Fibroblast of skin of right biceps (primary cell): ENCODE measurements at places on chromosomes 6 and 20.

DNA sequence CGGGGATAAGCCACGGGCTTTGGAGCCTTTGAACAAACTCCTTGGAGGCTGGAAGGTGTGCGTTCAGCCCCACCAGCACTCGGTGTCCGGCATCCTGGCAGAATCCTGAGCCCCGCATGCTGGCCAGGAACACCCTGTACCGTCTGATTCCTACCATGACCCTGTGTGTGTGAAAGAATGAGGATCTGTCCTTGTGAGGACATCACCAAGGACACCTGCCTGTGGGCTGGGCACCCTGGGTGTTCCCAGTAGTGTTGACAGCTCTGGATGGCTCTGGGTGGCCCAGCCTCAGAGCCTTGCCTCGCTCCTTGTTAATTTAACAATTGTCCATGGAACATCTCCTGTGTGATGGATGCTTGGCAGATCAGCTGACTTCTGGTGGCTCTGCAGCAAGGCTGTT, 234.3 kb downstream of the QKI start:
- DNase-seq, result no peak

DNA sequence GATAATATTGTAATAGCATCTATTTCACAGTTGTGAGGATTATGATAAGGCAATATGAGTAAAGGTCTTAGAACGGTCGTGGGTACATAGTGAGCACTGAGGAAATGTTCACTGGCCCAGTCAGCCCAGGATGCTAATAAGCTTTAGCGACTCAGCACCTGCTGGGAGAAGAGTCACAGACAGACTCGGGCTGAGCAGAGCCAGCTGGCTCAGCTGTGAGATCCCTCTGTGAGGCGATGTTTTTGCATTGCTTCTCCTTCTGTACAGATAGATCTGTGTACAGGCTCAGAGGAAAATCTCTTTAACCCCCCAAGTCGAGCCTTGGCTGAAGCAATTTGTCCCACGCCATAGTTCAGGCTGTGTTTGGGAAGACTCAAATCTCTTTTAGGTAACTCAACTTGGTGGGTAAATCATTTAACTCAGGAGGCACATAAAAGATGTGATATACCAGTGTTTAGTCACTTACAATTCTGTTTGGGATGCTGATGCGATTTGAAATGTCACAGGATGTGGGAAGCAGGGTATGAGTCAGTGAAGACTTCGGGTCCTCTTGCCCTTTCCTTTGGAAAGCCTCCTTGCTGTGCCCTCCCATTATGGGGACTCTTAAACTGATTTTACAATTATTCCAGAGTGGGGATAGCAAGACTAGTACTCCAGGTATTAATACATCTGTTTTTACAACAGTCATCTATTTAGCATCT, 53.1 kb downstream of the PHACTR1 start:
- DNase-seq, result peak; percentile 56

GRCh38 chr6:113171882-113172281, 685.3 kb upstream of the MARCKS start:
- no peak for DNase-seq

DNA sequence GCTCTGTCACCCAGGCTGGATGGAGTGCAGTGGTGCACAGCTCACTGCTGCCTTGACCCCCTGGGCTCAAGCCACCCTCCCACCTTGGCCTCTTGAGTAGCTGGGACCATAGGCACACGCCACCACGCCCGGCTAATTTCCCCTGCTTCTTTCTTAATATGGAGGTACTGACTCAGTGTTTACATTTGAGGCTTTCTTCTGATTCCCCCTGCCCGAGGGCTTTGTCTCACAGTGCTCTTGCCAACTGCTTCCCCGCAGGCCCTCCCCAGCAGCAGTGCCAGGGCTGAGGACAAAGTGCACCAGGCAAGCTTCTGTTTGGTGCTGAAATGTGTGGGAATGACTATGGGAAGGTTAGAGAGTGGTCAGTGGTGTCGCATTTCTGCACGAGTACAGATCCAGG, 34.8 kb downstream of the NR2E1 start:
- DNase-seq, result no peak

DNA sequence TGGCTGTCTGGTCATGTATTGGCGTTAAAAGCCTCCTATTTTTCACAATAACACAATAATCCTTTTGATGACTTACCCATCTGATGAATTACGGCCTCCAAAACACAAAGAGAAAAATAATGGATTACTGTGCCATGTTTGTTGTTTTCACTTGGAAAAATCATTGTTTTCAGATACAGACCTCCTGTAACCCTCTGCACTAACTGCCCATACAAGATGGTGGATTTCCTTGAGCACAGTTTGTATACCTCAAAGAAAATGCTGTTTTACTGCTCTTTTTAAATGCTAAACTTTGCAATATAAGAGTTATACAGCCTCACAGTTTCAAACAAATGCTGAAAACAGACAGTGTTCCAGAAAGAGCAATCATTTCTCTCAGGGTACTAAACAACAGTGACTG, 61.0 kb downstream of the SMLR1 start:
- DNase-seq, result no peak

- DNase-seq, result no peak
Observed at GRCh38 chr6:168027521-168027920, 30.1 kb downstream of the KIF25 start.

- DNase-seq, result no peak
Observed at GRCh38 chr20:58459058-58459750, 56.0 kb downstream of the APCDD1L start.

GRCh38 chr20:56430957-56431356, 18.9 kb downstream of the CASS4 start:
- DNase-seq, result no peak

DNA sequence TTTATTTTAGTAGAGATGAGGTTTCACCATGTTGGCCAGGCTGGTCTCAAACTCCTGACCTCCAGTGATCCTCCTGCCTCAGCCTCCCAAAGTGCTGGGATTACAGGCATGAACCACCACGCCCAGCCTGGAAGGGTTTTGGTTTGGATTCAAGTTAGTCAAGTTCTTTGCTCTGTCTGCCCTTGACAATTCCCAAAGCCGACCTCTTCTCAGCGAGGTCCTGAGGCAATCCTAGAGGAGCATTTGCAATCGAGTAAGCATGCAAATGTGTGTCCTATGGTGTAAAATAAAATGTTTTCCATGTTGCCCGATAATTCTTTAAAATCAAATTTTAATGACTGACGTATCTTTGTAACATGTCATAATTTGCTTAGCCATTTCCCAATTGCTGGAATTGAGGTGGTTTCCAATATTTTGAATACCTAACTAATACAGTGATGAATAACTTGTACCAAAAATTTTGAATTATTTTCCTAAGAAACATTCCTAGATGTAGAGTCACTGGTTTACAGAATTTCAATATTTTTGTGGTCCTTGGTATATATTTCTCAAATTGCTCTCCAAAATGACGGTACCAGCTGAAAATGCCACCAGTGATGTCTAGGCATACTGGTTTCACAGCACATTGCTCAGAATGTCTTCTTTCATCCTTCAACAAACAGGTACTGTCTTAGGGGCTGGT, 38.7 kb downstream of the GTF2H5 start:
- peak; percentile 49 for DNase-seq
